ENCODE measurements at places on chromosomes 5 and 9.
A peak's percentile ranks its signal among the peaks of the same experiment; 100 is the strongest.

DNA sequence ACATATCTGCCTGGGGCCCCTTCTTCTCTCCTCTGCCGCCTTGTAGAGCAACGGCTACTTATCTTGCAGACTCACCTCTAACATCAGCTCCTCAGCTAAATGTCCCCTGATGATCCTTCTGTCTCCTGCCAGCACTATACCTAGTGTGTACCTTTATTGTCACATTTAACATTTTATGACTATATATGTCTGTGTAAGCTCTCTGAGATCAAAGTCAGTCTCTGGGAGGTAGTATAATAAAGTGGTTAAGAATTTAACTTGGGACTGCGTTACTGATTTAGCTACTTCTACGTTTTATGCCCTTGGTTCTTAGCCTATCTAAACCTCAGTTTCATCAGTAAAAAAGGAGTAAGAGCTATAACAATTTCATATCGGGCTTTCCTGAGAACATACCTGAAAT is 2.2 kb downstream of the TMED7 start:
- no peak for DNase-seq
- H3K27me3 ChIP-seq: no peaks in the 10 kb centered on the region
- H3K4me1 ChIP-seq: peaks cover 19% of the 10 kb centered on the region

GRCh38 chr9:129988607-129989361 is 54.2 kb downstream of the FNBP1 start:
- H3K4me3 ChIP-seq: peak overlapping the region; percentile 31
- peak; percentile 66 for DNase-seq
- H3K4me1 ChIP-seq: peaks cover 49% of the 10 kb centered on the region
- peaks cover 45% of the 10 kb centered on the region for H3K36me3 ChIP-seq

DNA sequence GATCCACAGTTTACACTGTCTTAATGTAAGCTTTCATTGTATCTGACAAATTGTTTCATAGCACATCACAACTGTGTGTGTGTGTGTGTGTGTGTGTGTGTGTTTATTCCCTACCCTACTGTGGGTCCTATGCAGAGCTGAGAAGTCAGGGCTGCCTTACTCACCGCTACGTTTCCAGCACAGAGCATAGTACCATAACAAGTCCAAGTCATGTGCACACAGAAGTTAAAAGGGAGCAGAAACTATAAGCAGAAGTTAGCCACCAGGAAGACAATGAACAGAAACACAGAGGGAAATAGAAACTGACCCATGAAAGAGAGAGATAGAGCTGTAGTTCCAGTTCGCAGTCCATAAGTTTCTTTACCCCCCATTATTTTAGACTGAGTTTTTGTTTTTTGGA is 38.2 kb upstream of the DMXL1 start:
- H3K27ac ChIP-seq: no peak overlapping the region
- H3K4me3 ChIP-seq: no peak overlapping the region
- H3K36me3 ChIP-seq: peaks cover 2% of the 10 kb centered on the region
- H3K27me3 ChIP-seq: no peaks in the 10 kb centered on the region
- no peak for DNase-seq

GRCh38 chr5:149694007-149694406 is 36.1 kb upstream of the PPARGC1B start:
- H3K4me3 ChIP-seq: no peak overlapping the region
- peaks cover 31% of the 10 kb centered on the region for H3K27me3 ChIP-seq
- H3K4me1 ChIP-seq: no peaks in the 10 kb centered on the region
- no peaks in the 10 kb centered on the region for H3K36me3 ChIP-seq

- no peaks in the 10 kb centered on the region for H3K36me3 ChIP-seq
- H3K27me3 ChIP-seq: no peaks in the 10 kb centered on the region
- no peak overlapping the region for H3K4me3 ChIP-seq
- H3K27ac ChIP-seq: no peak overlapping the region
- peaks cover 13% of the 10 kb centered on the region for H3K4me1 ChIP-seq
- no peak for DNase-seq
These were observed 41.5 kb upstream of the NOTCH1 start for GRCh38 chr9:136587145-136587943.

- H3K36me3 ChIP-seq: no peaks in the 10 kb centered on the region
- peaks cover 34% of the 10 kb centered on the region for H3K4me1 ChIP-seq
- DNase-seq: no peak
- H3K27me3 ChIP-seq: no peaks in the 10 kb centered on the region
- H3K27ac ChIP-seq: peak overlapping the region; percentile 75
These were observed 178.1 kb downstream of the FGF1 start for GRCh38 chr5:142507531-142508372.

DNA sequence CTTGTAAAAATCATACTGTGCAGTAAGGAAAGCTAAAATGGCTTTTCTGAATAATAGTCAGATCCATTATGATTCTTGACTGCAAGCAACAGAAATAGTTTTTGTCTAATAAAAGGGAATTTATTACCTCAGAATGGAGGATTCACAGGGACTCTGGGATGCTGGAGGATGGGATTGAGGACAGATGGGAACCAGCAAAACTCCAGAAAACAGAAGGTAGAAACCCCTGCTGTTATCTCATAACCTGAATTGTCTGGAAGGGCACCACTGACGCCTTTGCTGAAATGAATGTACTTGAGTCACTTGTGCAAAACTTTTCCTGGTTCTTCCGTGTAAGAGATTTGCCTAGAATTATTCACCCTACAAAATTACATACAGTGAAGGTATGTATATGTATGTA is 58.6 kb upstream of the DMAC1 start:
- H3K4me3 ChIP-seq: no peak overlapping the region
- peak; percentile 26 for DNase-seq
- no peaks in the 10 kb centered on the region for H3K36me3 ChIP-seq
- H3K4me1 ChIP-seq: no peaks in the 10 kb centered on the region

DNA sequence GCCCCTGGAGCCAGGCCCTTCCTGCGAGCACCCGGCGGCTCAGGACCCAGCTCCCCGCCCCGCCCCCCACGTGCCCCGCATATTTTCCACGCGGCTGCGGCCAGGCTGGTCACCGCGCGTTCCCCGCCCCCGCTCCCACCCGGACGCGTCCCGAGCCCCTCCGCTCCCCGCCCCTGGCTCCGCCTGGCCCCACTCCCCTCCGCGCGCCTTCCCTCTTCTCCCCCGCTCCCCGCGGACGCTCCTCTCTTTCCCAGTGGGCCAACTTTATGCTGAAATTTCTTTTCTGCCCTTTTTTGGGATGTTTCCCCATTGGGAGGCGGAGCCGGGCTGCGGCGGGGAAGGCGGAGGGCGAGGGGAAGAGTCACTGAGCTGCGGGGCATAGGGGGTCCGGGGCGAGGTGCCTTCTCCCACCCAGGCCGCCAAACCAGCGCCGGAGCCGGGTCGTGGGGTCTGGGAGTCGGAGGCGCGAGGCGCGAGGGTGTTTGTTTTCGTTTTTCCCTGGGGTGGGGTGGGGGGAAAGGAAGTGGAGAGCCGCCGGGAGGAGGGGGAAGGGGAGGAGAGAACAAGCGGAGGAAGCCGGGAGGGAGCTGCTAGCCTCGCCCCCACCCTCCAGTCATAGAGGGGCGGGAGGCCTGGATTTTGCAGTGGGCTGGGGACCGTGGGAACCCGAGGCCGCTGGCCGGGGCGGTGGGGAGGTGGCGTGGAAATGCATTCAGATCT is 1.0 kb upstream of the TPM2 start:
- H3K27ac ChIP-seq: peak overlapping the region; percentile 81
- peak; percentile 79 for DNase-seq
- no peaks in the 10 kb centered on the region for H3K36me3 ChIP-seq
- H3K4me3 ChIP-seq: peak overlapping the region; percentile 86

- H3K36me3 ChIP-seq: no peaks in the 10 kb centered on the region
- no peak overlapping the region for H3K27ac ChIP-seq
- DNase-seq: no peak
- no peaks in the 10 kb centered on the region for H3K27me3 ChIP-seq
- H3K4me1 ChIP-seq: no peaks in the 10 kb centered on the region
These were observed 141.5 kb downstream of the TRPM3 start for GRCh38 chr9:70979966-70980365.

- no peak overlapping the region for H3K27ac ChIP-seq
- H3K27me3 ChIP-seq: no peaks in the 10 kb centered on the region
- H3K4me1 ChIP-seq: no peaks in the 10 kb centered on the region
- no peak for DNase-seq
These were observed 184.0 kb downstream of the FBXO4 start for GRCh38 chr5:42109006-42109572.

GRCh38 chr9:125904155-125904851 is 157.1 kb downstream of the PBX3 start:
- no peaks in the 10 kb centered on the region for H3K4me1 ChIP-seq
- H3K27me3 ChIP-seq: peaks cover 24% of the 10 kb centered on the region
- no peak for DNase-seq
- H3K4me3 ChIP-seq: no peak overlapping the region
- H3K27ac ChIP-seq: no peak overlapping the region

DNA sequence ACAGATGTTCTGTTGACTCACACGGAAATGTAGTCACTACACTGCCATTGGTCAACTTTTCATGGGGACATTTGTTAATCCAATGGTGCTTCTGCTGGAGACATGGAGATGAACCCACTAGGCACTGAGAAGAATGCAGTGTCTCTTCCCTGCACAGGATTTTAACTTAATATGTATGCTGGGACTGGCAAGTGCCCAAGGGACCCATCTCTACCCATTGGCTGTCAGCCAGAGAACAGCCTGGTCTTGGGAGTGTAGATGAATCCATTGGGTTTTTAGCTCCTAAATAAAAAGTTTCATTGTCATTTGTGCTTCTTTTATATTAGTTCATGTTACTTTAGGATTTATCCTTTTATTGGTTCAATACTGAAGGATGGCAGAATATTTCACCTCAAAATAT is 195.8 kb upstream of the CDH6 start:
- H3K27ac ChIP-seq: no peak overlapping the region
- DNase-seq: no peak
- no peak overlapping the region for H3K4me3 ChIP-seq
- H3K36me3 ChIP-seq: no peaks in the 10 kb centered on the region
- no peaks in the 10 kb centered on the region for H3K27me3 ChIP-seq

DNA sequence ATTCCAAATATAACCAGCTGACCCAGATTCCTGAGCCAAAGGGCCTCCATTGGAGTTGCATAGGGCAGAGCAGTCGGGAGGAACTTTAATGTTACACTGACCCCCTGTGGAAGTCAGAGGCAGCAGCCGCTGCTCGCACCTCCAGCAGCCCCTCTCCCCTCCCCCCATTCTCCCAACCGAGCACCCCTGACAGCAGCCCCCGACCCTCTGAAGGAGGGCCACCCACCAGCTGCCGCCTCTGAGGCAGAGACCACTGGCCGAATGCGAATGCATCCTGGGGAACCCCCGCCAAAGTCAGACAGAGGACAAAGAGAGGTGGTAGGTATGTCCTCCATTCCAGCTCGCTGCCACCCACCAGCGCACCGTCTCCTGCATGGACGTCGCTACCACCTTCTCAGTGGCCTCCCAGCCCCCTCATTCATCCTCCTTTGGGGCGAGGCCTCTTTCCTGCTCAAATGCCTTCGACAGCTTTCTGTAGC is 231.0 kb downstream of the CDK5RAP2 start:
- H3K36me3 ChIP-seq: no peaks in the 10 kb centered on the region
- H3K4me1 ChIP-seq: no peaks in the 10 kb centered on the region
- H3K27me3 ChIP-seq: peaks cover 4% of the 10 kb centered on the region
- no peak overlapping the region for H3K27ac ChIP-seq

DNA sequence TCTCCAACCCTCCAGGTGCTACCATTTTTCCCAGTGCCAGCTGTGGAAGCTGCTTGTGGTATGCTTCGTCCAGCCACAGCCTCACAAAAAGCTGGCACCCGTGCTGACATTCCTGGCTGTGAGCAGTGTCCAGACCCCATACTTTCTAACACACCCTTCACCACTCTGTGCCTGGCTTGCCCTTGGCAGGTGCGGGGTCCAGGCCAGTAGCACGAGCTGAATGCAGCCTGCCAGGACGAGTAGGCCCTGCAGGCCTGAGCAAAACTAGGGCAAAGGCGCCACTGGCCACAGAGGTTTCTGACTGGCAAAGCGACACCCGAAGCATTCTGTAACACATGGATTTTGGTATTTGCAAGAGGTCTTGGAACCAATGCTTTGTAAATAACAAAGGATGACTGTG is 26.0 kb upstream of the GHR start:
- no peaks in the 10 kb centered on the region for H3K4me1 ChIP-seq
- H3K27ac ChIP-seq: no peak overlapping the region
- no peaks in the 10 kb centered on the region for H3K36me3 ChIP-seq
- peak; percentile 34 for DNase-seq
- H3K4me3 ChIP-seq: no peak overlapping the region

- no peak overlapping the region for H3K4me3 ChIP-seq
- H3K27ac ChIP-seq: no peak overlapping the region
These were observed 466.7 kb downstream of the NFIB start for GRCh38 chr9:13847270-13847669.

GRCh38 chr5:173771121-173771724 is 116.9 kb upstream of the CPEB4 start:
- H3K27me3 ChIP-seq: peaks cover 4% of the 10 kb centered on the region
- no peaks in the 10 kb centered on the region for H3K4me1 ChIP-seq
- no peak overlapping the region for H3K4me3 ChIP-seq
- DNase-seq: no peak

GRCh38 chr5:146755793-146756192 is 122.8 kb downstream of the PPP2R2B start:
- H3K27me3 ChIP-seq: peaks cover 2% of the 10 kb centered on the region
- H3K4me3 ChIP-seq: no peak overlapping the region
- H3K27ac ChIP-seq: no peak overlapping the region
- peaks cover 23% of the 10 kb centered on the region for H3K4me1 ChIP-seq
- DNase-seq: no peak

GRCh38 chr5:154430466-154430865 is 15.3 kb upstream of the SAP30L start:
- peaks cover 29% of the 10 kb centered on the region for H3K36me3 ChIP-seq
- H3K4me3 ChIP-seq: no peak overlapping the region
- H3K27ac ChIP-seq: no peak overlapping the region
- DNase-seq: no peak

- DNase-seq: no peak
- H3K27ac ChIP-seq: no peak overlapping the region
- no peaks in the 10 kb centered on the region for H3K4me1 ChIP-seq
These were observed 66.1 kb downstream of the SPTLC1 start for GRCh38 chr9:92048924-92049625.

DNA sequence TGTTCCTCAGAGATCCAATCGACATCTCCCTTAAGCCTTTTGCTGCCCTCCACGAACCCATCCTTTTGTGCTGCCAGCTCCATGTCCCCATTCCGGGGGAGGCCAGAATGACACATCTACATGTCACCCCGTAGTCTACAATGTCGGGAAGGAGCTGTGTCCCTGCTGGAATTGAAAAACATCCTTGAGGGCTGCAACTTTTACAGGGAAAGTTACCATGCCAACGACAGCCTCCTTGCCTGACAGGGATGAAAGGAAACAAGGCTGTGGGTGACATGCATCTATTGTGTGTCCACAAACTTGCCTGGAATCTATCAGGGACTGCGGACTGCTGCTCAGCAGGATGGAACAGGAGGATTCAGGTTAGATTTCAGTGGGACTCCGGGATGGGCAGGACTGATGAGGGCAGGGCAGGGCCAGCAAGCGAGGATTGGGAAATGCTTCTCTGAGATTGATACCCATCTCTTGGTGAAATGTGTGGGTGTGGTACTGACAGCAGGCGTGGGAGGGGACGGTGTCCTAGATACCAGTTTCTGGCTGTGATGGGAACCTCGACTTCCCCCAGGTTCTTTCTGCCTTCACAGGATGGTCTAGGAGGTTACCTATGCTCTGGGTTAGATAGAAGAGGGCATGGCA is 25.5 kb downstream of the EGR1 start:
- DNase-seq: no peak
- peaks cover 18% of the 10 kb centered on the region for H3K4me1 ChIP-seq
- H3K36me3 ChIP-seq: no peaks in the 10 kb centered on the region
- H3K27ac ChIP-seq: no peak overlapping the region
- H3K27me3 ChIP-seq: peaks cover 30% of the 10 kb centered on the region
- peak overlapping the region; percentile 22 for H3K4me3 ChIP-seq

All from activated CD4-positive, alpha-beta T cell treated with anti-CD3 and anti-CD28 coated beads, Interleukin-2, amount 10 ng/mL, durations not matched to agents 24 days and 14 days (primary cell).